Activated naive CD8-positive, alpha-beta T cell treated with anti-CD3 and anti-CD28 coated beads for 36 hours (primary cell): ENCODE measurements at places on chromosomes 2 and 18.

DNA sequence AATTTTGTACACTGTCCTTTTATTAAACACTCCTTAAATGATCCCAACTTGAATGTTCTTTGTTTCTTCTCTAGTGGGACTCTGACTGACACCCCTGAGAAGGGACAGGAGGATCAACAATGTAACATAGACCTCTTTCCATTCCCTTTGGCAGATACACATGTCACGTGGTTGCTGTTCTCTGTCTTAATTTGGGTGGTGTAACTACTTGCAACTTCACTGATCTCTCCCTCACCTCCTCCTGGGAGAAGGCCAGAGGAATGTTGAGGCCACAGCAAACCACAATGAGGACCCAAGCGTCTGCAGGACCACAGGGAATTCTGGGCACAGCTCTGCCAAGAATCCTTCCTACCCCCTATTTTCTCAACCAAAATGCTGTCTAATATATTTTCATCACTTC is 205.6 kb downstream of the RTP5 start:
- no peak for DNase-seq

GRCh38 chr18:41343808-41344207 is 611.2 kb upstream of the PIK3C3 start:
- no peak for DNase-seq

GRCh38 chr18:74635224-74635975 is 37.7 kb downstream of the ZNF407 start:
- DNase-seq, result no peak

- DNase-seq, result no peak
These were observed 223.5 kb downstream of the PIK3C3 start for GRCh38 chr18:42178376-42179080.

- DNase-seq, result peak; percentile 78
These were observed 62.1 kb upstream of the MAPRE2 start for GRCh38 chr18:34978953-34979608.

DNA sequence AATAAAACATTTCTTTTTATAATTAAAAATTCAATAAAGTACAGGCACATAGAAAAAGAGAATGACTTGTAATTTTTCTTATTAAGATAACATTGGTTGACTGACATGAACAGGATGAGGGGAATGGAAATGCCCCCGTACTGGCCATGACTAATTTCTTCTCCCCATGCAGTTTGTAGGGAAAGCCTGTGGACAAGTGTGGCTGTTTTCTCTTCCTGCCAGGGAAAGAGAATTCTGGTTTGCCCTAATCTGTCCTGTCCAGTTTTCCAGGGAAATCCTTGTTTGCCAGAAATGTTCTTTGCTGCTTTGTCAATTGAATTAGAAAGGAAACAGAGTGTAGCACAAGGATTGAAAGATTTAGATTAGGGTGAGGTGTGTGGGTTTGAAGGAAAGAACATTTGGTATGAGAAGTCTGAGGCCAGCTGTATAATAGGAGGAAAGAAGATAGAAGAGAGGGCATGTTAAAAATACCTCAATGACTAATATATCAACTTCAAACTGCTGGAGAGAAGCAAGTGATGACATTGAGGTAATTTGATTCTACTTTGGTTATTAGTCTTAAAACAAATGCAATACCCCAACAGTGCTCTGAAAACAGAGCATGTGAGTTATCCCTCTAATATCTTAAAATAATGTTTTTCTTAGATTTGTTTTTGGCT is 593.9 kb upstream of the ZNF804A start:
- DNase-seq, result no peak

DNA sequence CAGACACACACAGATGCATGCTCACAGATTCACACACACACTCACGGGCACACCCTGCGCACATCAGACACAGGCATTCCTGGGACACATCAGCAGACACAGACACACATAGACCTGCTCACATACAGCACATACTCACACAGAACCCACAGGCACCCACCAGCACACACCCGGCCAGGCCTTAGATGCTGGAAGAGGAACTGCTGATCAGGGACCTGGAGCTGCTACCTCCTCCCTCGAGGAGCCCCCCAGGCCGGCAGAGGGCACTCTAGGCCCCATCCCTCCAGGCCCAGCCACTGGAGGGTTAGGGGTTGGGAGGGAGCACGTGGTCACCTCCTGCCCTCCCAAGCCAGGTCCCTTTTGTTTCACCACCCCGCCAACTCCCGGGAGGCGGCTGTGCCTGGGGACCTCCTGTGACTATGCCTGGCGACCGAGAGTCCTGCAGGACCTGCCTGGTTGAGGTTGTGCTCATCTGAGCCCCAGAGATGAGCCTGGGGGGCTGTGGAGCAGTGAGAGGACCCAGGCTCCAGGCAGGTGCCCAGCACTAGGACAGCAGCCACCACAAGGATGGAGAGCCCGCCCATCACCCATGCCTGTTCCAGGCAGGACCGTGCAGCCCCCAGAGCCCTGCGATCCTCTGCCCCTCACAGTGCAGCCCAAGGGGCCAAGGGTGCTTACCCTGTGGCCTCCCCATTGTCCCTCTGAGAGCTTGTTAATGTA is 21.0 kb upstream of the PTMA start:
- peak; percentile 74 for DNase-seq

- DNase-seq, result no peak
These were observed 37.0 kb downstream of the LBH start for GRCh38 chr2:30268296-30268871.

GRCh38 chr2:110883406-110883805 is 151.0 kb downstream of the ACOXL start:
- no peak for DNase-seq

GRCh38 chr2:189363559-189363958 is 77.7 kb upstream of the WDR75 start:
- no peak for DNase-seq

- no peak for DNase-seq
These were observed 13.7 kb upstream of the TRAF3IP1 start for GRCh38 chr2:238306672-238306998.

GRCh38 chr2:26477911-26478253 is at the start of gene OTOF:
TSS of gene OTOF (minus strand) at chr2:26478124.
- DNase-seq, result no peak

- DNase-seq, result peak; percentile 24
These were observed 127.3 kb downstream of the DNER start for GRCh38 chr2:229586746-229587705.

- no peak for DNase-seq
These were observed 161.1 kb downstream of the EN1 start for GRCh38 chr2:118686346-118686745.

- no peak for DNase-seq
These were observed 61.3 kb downstream of the DDX18 start for GRCh38 chr2:117875786-117876185.

DNA sequence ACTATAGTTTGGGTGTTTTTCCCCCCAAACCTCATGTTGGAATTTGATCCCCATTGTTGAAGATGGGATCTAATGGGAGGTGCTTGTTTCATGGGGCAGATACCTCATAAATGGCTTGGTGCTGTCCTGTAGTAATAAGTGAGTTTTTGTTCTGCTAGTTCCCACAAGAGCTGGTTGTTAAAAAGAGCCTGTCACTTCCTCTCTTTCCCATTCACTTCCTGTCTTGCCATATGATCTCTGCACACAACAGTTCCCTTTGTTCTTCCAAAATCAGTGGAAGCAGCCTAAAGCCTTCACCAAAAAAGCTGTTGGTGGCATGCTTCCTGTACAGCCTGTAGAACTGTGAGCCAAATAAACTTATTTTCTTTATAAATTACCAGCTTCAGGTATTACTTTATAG is 768.2 kb upstream of the VRK2 start:
- DNase-seq, result no peak

- DNase-seq, result no peak
These were observed 120.9 kb downstream of the DHRS9 start for GRCh38 chr2:169190197-169190775.

GRCh38 chr2:136305517-136306192 is 187.7 kb upstream of the CXCR4 start:
- peak; percentile 70 for DNase-seq

- no peak for DNase-seq
These were observed 34.3 kb upstream of the TANC1 start for GRCh38 chr2:158934170-158934569.

GRCh38 chr2:189726271-189726670 is 36.3 kb downstream of the OSGEPL1 start:
- no peak for DNase-seq

DNA sequence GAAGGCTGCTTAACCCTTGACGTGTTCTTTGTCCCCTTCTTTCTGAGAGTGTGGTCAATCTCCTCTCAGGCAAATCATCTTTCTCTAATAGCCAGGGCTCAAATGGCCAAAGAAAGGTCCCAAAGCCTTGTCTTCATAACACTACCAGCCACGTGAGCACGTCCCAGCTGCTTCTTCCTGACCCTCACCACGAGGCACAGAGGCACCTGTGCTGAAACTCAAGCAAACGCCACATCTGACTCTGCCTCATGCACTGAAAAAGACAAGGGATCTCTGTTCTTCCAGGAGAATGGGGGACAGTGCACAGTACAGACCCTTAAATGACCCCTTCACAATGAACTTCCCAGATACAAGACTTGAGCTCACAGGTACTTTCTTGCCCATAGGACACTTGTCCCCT is 31.8 kb downstream of the BCL11A start:
- no peak for DNase-seq

DNA sequence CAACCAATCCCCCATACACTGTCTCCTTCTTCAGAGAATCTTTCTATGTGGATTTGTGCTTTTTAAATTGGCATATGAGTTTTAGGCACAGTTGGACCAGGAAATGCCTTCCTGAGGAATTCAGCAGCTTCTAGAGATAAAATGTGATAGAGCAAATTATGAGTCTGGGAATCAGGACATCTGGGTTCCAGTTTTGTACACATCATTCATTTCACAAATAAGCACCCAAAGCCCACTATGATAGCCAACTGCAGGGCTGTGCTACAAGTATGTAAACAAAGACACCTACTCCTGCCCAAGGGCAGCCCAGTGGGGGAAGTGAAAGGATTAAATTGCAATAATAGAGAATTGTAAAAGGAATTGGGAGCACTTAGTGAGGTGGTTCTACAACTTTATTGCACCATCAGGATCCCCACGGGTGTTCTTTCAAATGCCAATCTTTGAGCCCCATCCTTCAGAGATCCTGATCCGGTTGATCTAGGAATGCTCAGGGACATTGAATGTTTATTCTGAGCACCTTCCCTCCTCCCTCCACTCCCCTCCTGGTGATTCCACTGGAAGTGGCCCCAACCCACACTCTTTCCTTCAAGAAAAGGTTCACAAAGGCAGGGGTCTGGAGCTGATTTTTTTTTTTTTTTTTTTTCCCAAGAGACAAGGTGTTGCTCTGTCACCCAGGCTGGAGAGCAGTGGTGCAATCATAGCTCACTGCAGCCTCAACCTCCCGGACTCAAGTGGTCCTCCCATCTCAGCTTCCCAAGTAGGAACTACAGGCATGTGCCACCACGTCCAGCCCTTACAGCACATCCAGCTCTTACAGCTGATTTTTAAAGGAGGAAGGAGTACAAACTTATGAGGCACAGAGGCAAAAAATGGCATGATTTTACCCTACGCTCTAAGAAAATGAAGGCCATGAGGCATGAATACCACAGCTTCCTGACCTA is 11.1 kb upstream of the KCMF1 start:
- no peak for DNase-seq

DNA sequence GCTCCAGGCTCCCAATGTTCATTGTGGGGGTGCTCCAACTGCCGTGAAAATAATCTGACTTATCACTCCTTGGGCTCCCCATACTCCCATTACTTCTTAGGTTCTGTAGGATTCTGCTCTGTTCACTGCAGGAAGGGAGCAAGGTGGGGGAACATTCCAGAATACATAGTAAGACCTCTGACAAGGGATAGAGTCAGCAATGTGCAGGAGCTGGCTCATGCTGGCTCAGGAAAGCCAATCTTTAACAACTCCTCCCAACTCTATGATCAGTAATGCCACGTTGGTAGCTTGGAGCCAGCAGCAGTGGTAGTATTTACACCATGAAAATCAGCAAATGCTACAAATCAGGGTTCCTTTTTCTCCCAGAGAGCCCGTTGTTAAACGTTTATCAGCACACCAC is 44.4 kb downstream of the FECH start:
- DNase-seq, result no peak

- no peak for DNase-seq
These were observed 18.9 kb downstream of the KCNG3 start for GRCh38 chr2:42474765-42475454.

DNA sequence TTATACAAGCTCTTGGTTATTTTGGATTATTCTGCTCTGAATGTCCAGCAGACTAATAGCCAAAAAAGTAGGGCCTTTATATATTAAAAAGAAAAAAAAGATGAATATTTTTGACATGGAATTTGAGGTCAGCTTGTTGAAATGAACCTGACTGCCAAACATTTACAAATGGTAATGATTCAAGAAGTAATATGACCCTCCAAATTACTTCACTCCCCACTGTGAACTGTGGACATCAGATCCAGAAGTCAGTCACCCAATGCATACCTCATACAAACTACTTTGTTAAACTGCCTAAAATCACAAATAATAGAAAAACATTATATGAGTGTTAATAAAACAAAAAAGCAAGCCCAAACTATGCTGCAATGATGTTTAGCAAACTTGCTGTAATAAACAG is 10.0 kb downstream of the EPG5 start:
- DNase-seq, result no peak

DNA sequence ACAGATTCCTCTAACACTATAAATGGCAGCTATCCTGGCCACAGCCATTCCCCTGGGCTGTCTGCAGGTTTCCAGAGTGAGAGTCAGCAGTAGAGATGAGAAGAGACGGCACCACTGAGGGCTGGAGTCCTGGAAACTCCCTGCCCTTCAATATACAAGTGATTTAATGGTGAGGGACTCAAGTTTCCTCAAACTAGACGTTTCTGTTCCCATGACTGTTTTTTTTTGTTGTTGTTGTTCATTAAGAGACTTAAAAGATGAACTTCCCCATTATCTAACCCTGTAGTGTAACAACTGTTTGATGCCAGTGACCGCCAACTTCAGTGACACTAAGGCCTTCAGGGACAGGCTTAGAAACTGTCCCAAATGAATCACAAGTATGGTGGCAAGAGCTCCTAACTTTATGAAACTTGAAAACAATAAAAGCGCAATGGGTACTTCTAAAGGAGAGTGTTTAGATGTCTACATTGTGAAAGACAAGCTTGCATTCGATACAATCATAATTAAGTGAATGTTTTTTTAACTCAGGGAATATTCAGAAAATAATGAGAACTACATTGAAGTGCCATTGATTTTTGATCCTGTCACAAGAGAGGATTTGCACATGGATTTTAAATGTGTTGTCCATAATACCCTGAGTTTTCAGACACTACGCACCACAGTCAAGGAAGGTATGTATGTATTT is 34.0 kb downstream of the IL1R2 start:
- no peak for DNase-seq

GRCh38 chr18:75247611-75248421 is 37.2 kb downstream of the TSHZ1 start:
- DNase-seq, result no peak

- DNase-seq, result no peak
These were observed 4.3 kb downstream of the KDM3A start for GRCh38 chr2:86445436-86445835.

DNA sequence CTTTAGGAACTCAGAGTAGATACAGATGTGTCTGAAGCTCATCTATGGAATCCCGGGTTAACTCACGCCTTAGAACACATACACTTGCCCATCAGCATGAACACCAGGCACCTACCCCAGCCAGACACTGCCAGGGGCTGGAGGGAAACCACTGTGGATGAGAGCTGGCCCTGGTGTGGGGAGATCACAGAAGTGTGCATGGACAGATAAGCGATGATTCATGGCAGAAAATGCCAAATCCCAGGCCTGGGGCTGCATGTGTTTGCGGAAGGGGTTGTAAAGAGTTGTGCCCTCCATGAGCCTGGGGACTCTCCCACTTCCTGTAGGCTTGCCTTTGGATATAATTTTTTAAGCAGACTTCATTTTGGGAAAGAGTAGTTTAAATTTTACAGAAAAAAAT is 193.4 kb downstream of the FHOD3 start:
- DNase-seq, result no peak

- no peak for DNase-seq
These were observed 83.6 kb downstream of the CCDC85A start for GRCh38 chr2:56267415-56267788.
